ENCODE measurements at places on chromosomes 5 and 9.

- no peak overlapping the region for H3K4me3 ChIP-seq
- H3K27me3 ChIP-seq: no peaks in the 10 kb centered on the region
- no peak overlapping the region for H3K27ac ChIP-seq
- H3K4me1 ChIP-seq: no peaks in the 10 kb centered on the region
Observed at GRCh38 chr5:139839918-139840317, 44.3 kb downstream of the PSD2 start.

DNA sequence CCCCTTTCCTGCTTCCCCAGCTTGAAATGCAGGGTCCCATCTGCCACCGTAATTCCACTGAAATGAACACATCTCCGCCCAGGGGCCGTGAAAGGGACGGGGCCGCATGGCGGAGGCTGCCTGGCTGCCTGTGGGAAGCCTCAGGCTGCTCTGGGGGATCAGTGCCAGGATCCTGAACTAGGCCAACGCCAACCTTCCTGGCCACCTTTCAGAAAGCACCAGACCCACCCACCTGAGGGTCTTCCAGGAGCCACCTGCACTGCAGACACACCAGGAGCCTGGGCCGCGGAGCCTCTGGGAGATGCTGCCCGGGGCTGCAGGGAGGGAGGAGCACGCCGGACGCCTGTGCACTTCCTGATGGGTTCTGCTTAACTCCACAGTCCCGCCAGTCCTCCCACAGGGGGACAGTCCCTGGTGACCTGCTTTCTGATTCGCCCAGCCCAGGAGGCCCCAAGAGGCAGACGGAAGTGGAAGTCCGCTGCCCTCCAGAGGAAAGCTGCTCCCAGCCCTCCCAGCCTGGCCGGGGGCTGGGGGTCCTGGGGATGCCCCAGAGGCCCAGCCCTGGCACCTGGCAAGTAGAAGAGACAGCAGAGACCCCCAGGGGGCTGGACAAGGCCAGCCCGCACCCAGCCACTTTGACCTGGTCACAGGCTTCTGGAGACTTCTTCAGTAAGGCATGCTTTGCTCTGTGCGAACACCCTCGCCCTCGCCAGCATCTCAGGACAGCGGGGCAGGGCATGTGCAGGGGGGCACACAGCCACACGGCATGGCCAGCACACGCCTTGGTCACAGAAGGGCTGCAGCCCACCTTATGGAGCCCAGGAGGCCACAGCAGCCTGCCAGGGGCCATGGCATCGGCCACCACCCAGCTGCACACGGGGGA, at the start of gene CARD9:
TSS of gene CARD9 (minus strand) at position 370 of the 883 bp plus-strand sequence. CDS start 1,591 bp downstream, outside the sequence.
- no peaks in the 10 kb centered on the region for H3K27me3 ChIP-seq
- H3K4me3 ChIP-seq: peak within 1 kb of the TSS; percentile 25
- no peaks in the 10 kb centered on the region for H3K4me1 ChIP-seq
- no peak for DNase-seq
- H3K36me3 ChIP-seq: no peaks in the 10 kb centered on the region

DNA sequence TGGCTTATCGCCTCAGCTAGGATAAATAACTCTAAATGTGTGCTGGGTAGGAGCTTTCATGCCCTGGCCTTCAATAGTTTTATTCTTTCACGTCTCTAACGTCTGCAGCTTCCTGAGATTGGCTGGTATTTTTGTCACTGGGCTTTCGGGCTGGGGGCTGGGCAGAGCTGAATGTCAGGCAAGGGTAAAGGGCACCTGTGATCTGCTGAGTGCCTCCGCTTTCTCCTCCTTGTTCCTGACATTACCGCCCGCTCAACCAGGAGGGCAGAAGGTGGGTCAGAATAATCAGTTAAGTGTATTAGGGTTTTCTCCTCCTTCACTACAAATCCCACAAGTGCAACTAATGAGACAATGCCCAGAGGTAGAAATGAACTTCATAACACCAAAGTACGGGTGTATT, 216.6 kb downstream of the TSSK1B start:
- no peaks in the 10 kb centered on the region for H3K36me3 ChIP-seq
- no peaks in the 10 kb centered on the region for H3K27me3 ChIP-seq
- H3K4me1 ChIP-seq: no peaks in the 10 kb centered on the region
- no peak overlapping the region for H3K27ac ChIP-seq

DNA sequence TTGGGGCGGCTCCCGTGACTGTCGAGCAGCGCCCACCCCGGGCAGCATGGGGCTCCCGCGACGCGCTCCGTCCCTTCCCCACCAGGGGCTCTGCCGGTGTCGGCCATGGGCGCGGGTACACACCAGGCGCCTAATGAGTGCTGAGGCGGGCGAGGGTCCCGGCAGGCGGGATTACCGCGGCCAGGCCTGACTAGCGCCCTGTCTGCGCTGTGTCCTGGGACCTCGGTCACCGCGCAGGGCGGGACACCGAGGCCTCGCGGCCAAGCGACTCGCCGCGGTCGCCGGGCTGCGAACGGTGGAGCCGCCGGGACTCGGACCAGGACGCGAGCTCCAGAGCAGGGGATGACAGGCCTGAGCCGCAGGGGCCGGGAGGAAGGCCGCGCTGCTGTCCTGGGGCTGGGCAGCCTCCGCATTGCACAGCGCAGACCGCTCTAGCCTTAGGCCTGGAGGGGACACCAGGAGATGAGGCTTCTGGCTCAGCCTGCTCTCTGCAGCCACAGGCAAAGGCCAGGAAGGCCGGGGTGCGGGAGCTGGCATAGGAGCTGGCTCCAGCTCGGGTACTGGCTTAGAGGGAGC, 14.1 kb downstream of the LCN10 start:
- peak overlapping the region; percentile 74 for H3K4me3 ChIP-seq
- H3K4me1 ChIP-seq: peaks cover 18% of the 10 kb centered on the region
- H3K27me3 ChIP-seq: no peaks in the 10 kb centered on the region
- DNase-seq: no peak
- peaks cover 27% of the 10 kb centered on the region for H3K36me3 ChIP-seq
- no peak overlapping the region for H3K27ac ChIP-seq

DNA sequence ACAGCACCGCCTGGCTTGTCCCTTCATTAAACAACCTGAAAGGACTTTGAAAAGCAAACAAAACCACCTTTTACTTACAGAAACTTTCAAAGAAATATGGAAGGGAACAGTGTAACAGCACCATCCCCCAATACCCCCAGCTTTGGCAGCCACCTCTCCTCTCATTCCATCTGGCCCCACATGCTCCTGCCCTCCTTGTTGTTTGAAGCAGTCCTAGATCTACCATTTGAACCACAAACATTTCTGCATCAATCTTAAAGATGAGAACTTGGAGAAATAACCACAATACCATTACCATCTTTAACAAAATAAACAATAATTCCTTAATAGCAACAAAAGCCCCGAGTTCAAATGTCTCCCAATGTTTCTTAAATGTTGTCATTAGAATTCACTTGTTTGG, 17.8 kb upstream of the COL15A1 start:
- no peak overlapping the region for H3K27ac ChIP-seq
- no peak overlapping the region for H3K4me3 ChIP-seq
- no peaks in the 10 kb centered on the region for H3K36me3 ChIP-seq
- no peaks in the 10 kb centered on the region for H3K4me1 ChIP-seq

DNA sequence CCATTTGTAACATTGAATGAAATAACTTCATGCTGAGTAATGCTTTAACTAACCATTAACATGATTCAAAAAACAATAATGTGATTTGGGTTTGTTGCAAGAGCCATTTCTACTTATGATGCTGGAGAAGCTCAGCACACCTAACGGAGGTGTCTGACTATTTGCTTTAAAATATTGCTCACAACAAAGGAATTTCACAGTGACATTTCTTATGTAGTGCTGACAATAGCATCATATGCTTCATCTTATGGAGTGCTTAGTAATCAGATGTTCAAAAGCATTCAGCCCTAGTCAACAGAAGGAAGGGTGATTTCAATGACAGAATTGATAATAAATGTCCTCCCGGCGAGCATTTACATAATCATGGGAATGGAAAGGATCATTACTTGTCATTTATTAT, 1003.3 kb upstream of the COX7C start:
- H3K27ac ChIP-seq: no peak overlapping the region
- DNase-seq: no peak
- H3K27me3 ChIP-seq: no peaks in the 10 kb centered on the region
- H3K4me3 ChIP-seq: no peak overlapping the region

- H3K4me1 ChIP-seq: no peaks in the 10 kb centered on the region
- no peak overlapping the region for H3K27ac ChIP-seq
- no peaks in the 10 kb centered on the region for H3K27me3 ChIP-seq
- H3K4me3 ChIP-seq: no peak overlapping the region
- no peaks in the 10 kb centered on the region for H3K36me3 ChIP-seq
Observed at GRCh38 chr5:174491265-174491664, 233.1 kb upstream of the MSX2 start.

- H3K27me3 ChIP-seq: no peaks in the 10 kb centered on the region
- H3K4me3 ChIP-seq: no peak overlapping the region
- H3K36me3 ChIP-seq: no peaks in the 10 kb centered on the region
- DNase-seq: no peak
- H3K27ac ChIP-seq: no peak overlapping the region
- H3K4me1 ChIP-seq: no peaks in the 10 kb centered on the region
Observed at GRCh38 chr5:177162379-177162778, 28.8 kb downstream of the NSD1 start.

DNA sequence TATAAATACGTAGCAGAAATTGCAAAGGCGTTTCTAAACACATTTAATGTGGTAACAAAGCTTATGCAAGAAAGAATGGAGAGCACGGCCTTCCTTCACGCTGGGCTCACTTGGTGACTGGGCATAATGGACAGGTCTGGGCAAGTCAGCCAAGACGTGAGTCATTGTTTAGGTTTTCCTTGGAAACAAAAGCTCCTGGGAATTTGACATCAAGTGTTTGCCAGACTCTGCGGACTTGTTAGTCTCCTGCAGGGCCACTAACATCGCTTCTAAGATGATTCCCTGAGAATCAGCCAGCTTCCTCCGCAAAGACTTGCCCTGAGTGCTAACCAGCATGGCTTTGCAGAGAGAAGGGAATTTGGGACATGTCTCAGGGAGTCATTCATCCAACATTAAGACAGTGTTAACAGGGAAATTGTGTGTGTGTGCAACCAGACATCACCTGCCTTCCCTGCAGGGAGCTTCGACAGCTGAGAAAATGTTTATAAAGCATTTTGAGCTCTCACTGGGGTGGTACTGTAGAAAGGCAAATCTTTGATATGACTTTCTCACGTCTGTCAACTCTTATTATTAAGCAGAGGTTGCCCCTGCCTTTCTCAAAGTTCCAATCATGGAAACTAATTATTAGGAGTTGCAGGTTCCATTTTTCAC, 182.5 kb downstream of the NTRK2 start:
- no peaks in the 10 kb centered on the region for H3K27me3 ChIP-seq
- DNase-seq: peak; percentile 84
- H3K4me3 ChIP-seq: no peak overlapping the region
- H3K36me3 ChIP-seq: no peaks in the 10 kb centered on the region
- H3K27ac ChIP-seq: no peak overlapping the region
- H3K4me1 ChIP-seq: peaks cover 9% of the 10 kb centered on the region

- no peaks in the 10 kb centered on the region for H3K27me3 ChIP-seq
- H3K4me3 ChIP-seq: no peak overlapping the region
- DNase-seq: no peak
- no peaks in the 10 kb centered on the region for H3K36me3 ChIP-seq
- no peaks in the 10 kb centered on the region for H3K4me1 ChIP-seq
- no peak overlapping the region for H3K27ac ChIP-seq
Observed at GRCh38 chr9:1057910-1058309, 7.8 kb downstream of the DMRT2 start.

DNA sequence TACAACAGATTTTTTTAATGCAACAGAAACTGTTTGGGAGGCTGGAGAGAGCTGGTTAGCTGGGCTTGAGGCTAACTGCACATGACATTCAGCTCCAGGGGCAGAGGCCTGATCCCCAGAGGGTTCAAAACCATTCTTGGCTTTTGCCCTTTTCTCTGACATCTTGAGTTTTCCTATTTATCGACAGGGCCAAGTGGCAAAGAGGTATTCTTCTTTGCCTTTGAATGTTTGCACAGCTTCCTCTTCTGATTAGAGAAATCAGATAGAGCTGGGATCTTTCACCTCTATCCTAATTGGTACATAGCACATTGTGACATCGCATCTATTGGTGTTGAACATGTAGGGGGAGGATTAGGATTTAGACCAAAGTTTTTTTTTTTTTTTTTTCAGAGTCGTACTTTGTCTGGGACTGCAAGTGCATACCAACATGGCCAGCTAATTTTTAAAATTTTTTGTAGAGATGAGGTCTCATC, 143.7 kb downstream of the ACTBL2 start:
- no peak overlapping the region for H3K27ac ChIP-seq
- no peak for DNase-seq
- H3K4me3 ChIP-seq: no peak overlapping the region

DNA sequence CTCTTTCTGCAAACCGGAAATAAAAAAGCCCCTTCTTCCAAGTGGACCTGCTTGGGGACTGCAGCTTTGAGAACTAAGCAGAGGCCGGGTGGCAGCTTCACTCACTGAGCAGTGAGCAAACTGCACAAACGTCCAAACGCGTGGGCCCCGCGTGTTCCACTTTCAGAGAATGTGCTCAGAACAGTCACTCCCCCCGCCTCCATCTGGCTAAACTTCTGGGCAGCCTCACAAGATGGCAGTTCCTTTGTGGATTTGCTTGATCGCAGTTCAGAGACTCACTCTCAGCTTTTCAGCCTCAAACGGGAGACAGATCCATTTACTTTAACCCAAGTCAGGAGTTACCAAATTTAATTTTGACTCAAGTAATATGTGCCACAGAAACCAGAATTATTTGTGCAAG, 216.6 kb downstream of the TLE1 start:
- H3K27ac ChIP-seq: no peak overlapping the region
- H3K4me3 ChIP-seq: no peak overlapping the region
- no peaks in the 10 kb centered on the region for H3K4me1 ChIP-seq
- H3K36me3 ChIP-seq: no peaks in the 10 kb centered on the region

DNA sequence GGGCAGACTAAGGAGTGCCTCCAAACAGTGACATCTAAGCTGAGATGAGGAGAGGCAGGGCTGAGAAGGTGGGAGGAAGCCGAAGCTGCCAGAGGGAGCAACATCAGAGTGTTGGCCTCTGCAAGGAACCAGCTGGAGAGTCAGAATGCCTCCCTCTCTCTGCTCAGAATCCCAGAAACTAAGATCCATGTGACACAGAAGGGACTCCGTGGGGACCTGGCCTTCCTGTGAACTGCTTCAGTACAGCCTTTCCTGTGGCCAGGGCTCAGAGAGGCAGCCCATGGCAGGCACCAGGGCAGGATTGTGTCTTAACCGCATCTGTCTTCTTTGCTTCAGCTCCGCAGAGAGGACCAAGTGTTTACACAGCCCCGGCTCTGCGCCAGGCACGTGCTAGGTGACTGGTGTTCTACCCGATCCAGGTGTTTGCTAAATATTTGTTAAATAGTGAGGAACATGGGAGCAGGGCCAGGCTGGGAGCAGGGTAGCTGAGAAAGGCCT, 33.5 kb downstream of the KCNMB1 start:
- no peak for DNase-seq

DNA sequence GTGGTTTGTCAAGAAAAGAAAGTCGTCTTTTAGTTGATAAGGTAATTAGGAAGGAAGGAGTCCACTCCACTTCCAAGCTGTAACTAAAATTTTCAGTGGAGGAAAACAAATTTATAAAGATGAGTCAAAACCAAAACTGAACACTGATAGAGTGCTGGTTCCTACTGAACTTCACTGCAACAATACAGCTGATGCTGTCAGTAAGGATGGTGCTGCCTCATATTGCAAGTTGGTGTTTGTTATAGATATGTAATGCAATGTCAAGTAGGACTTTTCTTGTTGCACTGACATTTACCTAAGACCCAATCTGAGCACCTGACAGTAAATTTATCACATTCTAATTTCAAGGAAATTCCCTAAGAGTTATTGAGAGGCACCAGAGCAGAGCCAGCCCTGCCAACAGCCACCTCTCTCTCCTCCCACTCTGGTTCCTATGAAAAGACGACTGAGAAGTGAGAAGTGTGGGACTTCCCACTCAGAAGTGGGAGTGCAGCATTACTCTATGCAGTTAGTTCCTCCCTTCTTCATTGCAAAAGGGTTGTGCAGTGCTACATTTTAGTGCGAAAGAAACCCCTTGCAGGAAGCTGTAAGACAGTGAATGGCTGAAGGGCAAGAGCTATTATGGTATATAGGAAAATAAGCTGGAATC, 350.8 kb downstream of the NFIB start:
- peaks cover 20% of the 10 kb centered on the region for H3K4me1 ChIP-seq
- no peak for DNase-seq
- no peaks in the 10 kb centered on the region for H3K27me3 ChIP-seq

Measured in ascending aorta (tissue), 2 donors.